Left cardiac atrium (tissue), 4 donors: ENCODE measurements at places on chromosomes 2 and 18. TPM values are rescaled to one million over a fixed set of nuclear protein-coding genes. Genes with fewer than 3 reads are reported as not detected.

The TMEFF2 gene
- 0.08 TPM for total RNA-seq

GRCh38 chr2:159902722-159903121 is 104.7 kb upstream of the CD302 start:
- no peak for DNase-seq

GRCh38 chr18:43539862-43540261 is 262.6 kb upstream of the SYT4 start:
- DNase-seq: no peak

The FBXO48 gene
- 0.60 TPM for total RNA-seq

DNA sequence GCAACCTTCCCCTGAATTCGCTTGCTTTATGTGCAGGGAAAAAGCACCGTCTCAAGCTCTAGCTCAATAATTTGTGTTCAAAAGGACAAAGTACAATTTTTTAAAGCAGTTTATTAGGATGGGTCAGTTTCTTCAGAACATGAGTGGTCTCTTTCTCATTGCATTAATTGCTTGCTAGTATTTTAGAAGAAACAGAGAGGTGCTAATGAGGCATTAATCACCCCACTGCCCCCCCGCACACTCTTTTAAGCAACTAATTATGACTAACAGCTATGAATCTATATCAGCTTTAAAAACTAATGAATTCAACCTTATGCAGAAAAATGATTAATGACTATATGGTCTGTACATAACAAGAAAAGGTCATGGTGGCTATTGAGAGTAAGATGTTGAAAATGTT is 262.1 kb upstream of the ST6GAL2 start:
- no peak for DNase-seq

- no peak for DNase-seq
Measured at GRCh38 chr2:240339411-240340360, 95.8 kb upstream of the GPC1 start.

DNA sequence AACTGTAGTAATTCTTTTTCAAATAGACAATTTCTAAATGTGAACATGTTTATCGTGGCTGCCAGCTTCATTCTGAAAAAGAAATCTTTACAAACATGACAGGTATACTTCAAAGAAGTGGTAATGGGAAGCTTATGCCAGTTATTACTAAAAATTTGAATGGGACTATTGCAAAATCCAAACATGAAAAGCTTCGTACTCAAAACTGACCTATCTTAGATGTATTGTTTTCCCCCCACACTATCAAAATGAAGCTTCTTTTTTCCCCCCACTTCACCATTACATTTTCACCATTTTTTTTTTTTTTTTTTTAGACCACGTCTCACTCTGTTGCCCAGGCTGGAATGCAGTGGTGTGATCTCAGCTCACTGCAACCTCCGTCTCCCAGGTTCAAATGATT is 50.4 kb upstream of the SERTAD2 start:
- no peak for DNase-seq

The PROKR1 gene
- total RNA-seq: 0.12 TPM

DNA sequence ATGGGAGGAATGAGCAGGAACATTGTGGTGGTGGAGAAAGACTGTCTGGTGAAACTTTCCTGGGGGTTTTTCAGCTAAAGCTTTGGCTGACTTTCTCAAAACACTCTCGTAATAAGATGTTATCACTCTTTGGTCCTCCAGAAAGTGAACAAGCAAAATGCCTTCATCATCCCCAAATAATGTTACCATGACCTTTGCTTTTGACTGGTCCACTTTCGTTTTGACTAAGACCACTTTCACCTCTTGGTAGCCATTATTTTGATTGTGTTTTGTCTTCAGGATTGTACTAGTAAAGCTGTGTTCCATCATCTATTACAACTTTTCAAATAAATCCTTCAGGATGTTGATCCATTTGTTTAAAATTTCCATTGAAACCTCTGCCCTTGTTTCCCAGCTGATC is 103.2 kb downstream of the AKAIN1 start:
- no peak for DNase-seq

The CCDC74B gene
- total RNA-seq: 0.91 TPM

GRCh38 chr2:181677912-181678586 is 2.3 kb downstream of the NEUROD1 start:
- DNase-seq: peak; percentile 71

DNA sequence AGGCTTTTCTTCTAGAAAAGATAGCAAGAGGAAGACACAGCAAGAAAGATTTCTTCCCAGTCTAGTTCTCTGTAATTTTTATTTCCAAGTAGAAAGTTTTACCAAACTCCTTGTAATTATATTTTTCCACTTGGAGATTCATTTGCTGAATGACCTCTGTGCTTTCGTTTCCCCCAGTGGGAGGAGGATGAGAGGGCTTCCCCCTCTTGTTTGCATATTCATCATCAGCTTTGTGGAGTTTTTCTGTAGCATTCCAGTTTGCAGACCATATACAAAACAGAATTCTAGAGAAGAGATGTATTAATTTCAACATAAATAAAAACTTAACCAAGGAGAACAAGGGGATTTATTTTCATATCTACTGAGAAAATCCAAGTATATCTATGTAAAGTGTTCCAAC is 51.3 kb downstream of the RMDN2 start:
- DNase-seq: no peak
